ENCODE measurements at places on chromosomes 1 and 21.
A peak's percentile ranks its signal among the peaks of the same experiment; 100 is the strongest.

GRCh38 chr1:6417961-6418667 is 1.6 kb downstream of the HES2 start:
- no peak for DNase-seq

DNA sequence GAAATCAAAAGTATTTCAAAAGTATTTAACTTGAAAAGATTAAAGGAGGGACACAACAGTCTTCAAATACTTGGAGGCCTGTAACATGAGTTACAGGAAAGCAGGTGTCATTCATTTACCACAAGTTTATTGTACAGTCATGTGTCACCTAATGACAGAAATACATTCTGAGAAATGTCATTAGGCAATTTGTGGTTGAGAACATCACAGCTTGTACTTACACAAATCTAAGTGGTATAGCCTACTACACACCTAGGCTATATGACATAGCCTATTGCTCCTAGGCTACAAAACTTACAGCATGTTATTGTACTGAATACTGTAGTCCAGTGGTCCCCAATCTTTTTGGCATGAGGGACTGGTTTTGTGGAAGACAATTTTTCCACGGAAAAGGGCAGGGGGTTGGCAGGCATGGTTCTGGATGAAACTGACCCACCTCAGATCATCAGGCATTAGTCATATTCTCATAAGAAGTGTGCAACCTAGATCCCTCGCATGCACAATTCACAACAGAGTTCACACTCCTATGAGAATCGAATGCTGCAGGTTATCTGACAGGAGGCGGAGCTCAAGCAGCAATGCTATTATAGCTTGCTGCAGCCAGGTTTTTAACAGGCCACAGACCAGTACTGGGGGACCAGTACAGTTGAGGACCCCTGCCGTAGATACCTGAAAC is 25.0 kb upstream of the PHTF1 start:
- DNase-seq: no peak

GRCh38 chr1:226134170-226135058 is 52.1 kb downstream of the ACBD3 start:
- no peak for DNase-seq

DNA sequence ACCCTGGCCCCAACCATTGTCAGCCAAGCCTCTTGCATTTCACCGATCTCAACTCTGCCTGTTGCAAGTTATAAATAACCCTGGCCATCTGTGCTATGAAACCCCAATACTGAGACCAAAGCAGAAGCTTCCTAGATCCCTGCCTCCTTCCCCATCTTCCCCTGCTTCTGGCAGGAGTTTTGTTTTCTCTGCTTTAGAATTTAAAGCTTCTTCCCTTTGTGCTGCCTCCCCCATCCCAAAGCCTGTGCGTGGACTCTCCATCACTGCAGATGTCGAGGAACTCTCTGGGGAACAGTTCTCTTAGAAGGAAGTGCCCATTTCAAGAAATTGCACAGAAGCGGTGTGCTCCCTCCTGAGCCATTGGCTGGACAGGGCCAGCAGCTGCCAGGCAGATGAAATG is 17.4 kb upstream of the MYOG start:
- no peak for DNase-seq

DNA sequence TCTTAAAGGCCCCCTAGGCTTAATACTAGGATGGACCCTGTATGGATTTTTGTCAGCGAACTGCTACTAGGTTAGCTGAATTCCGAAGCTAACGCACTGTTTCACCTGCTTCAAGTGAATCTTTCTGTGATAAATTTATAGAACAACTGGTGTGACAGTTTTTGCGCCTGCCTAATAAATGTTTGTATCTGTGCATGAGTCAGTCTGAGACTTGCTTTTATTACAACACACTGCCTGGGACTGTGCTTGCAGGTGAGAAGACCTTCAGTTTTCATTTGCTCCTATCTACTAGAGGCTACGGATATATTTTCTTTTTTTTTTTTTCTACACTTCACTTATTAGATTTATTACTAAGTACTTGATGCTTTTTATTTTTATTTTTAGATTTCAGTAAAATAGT is 420.9 kb downstream of the SMYD3 start:
- no peak for DNase-seq

GRCh38 chr1:229434641-229435051 is 752 bp upstream of the ACTA1 start:
- no peak for DNase-seq

DNA sequence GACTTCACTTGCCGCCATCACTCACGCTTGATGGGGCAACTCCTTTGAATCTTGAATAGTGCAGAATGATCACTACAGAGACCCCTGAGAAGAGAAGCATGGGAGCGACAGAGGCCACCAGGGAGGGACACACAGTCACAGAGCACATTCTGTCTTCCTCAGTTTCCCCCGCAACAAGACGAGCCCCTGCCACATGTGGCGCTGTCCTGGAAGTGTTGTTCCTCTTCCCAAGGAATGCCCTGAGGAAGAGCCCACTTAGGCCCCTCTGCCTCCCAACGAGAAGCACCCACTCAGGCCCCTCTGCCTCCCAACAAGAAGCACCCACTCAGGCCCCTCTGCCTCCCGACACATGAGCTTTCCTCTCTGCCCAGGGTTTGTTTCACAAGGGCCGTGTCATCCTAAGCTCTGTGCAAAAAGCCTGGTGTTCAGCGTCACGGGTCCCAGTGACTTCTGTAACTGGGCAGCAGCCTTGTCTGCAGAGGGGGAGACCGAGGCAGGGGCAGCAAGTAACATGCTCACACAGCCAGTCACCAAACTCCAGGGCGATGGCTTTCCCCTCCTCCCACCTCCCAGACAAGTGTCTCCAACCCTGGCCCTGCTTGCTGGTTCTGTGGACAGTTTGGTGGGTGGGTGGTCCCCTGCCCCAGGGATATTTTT is 19.8 kb downstream of the SLC37A1 start:
- DNase-seq: no peak

GRCh38 chr1:228552596-228553176 is 65.5 kb downstream of the RNF187 start:
- no peak for DNase-seq

DNA sequence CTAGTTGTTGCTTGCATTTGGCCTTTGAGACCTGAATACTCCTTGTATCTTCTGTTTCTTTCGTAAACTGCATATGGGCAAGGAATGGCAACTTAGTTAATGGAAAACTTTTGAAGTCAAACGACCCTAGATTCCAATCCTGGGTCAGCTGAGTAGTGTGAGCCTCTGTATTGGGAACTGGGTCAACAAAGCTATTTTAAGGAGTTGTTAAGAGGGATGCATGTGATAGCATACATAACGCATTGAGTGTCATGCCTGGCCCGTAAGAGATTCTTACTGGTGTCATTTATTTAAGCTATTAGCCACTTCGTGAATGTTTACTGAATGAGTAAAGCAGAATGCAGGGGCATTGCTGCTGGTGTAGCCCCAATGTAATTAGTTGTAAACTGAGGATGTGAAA is 340.1 kb downstream of the PAPPA2 start:
- DNase-seq: no peak

GRCh38 chr1:205172729-205173366 is 38.7 kb downstream of the DSTYK start:
- DNase-seq: no peak

GRCh38 chr1:203075236-203076030 is 10.4 kb downstream of the MYOG start:
- DNase-seq: no peak

DNA sequence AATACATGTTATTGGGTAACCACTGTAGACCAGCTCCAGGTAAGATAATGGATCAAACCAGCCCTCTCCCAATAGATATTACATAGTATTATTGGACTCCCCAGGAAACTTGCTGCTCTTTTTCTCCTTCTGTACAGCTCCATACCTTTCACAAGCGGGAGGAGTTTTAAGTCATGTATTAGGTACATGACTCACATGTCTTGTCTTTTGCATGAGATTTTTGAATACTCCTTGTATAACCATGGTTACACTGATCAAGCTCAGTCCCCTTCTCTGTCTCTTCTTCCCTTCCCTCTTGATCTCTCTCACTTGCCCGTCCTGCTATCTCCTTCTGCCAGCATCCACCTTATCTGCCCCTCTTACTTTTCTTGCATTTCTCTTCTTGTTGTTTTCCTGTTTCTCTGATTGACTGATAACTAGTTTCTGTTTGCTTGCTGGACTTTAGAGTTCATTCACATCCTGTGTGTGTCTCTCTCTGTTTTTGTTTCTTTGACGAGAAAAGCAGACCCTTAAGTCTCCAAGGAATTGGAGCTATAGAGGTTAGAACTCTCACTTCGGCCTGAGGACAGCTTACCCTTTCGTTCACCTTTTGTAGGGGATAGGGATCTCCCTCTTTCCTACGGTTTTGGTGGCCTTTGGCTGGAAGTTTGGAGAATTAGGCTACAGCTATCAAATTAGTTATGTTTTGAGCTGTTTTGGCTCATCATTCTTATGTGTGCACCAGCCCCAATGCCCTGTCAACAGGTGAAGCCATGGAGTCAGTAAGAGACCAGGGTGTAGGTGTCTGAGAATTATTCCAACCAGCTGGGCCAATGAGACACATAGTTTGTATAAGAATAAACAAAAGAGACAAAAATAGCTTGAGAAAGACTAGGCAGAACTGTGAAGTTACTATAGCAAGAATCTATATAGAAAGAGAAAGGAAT is 49.0 kb upstream of the ASB17 start:
- DNase-seq: no peak

DNA sequence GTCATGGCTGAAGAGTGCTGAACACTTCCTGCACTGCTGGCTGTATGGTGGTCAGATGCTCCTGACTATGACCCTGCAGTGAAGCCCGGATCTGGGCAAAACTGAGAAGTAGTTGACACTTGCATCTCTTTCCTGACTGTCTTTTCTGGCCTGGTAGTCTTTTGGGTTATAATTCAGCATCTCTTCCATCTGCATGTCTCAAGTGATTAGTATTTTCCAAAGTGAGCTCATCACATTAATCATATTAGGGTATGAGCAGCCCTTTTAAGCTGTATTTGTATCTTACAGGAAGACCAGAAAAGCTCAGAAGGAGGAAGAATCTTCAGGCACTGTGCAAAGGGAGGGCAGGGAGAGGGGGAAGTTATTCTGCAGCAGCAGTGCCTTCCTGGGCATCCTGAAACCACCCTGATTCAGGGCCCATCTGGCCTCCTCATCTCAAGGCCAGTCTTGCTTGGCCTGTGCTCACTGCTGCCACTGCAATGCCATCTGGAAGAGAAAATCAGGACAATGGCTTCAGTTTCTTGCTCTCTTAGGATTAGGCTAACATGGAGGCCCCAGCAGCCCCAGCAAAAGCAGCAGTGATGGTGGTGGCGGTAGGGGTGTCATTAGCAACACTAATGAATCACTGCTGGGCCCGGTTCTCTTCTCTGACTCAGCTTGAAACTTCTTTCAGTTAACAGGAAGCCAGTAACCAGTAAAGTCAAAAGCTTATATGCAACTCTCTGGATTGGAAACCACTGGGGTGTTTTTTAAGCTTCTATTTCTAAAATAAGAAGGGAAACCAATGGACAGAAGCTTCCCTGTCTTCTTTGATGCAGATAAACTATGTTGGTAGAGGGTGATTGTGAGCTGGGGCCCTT is 63.3 kb upstream of the WDR26 start:
- DNase-seq: peak; percentile 34
